ENCODE measurements at places on chromosomes 1 and 21.

GRCh38 chr1:44464361-44464760 lies 59.3 kb downstream of the RNF220 start:
- DNase-seq: no peak

DNA sequence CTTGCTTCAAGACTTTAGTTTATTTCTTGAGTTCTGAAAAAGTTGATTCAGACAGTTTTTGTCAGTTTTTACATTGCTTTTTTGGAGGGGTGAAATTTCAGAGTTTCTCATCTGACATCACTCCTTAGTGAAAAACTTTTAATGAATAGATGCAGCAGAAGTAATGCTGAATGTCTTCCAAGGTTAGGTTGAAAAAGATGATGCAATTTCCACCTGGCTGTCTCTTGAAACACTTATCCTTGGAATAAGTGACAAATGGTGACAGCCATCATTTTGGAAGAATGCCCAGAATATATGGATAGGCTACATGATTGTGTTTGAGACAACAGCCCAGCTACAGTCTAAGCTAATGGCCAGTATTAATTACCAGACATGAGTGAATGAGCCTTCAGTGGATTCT lies 140.8 kb downstream of the ZNF644 start:
- DNase-seq: no peak

GRCh38 chr1:113846391-113847035 lies 25.0 kb downstream of the PTPN22 start:
- no peak for DNase-seq

DNA sequence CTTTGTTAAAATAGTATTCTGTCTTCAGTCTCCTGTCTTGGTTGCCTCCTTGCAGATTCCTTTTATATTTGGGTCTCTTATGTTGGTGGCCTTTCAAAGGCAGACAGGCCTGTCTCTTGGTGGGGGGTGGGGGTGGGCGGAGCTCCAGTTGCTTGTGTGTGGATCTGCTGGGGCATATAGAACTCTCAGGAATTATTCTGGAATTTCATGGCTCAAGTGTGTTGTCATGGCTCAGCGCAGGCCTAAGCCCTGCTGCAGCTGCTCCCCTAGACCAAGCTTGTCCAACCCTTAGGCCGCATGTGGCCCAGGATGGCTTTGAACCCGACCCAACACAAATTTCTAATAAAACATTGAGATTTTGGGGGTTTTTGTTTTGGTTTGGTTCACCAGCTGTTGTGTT lies 8.0 kb downstream of the C1orf35 start:
- DNase-seq: no peak

GRCh38 chr21:42301371-42302075 lies 13.7 kb downstream of the TFF3 start:
- DNase-seq: no peak

- no peak for DNase-seq
These were observed 20.7 kb upstream of the KIF1B start for GRCh38 chr1:10189659-10190058.

Measured in hindlimb muscle (tissue), 1 donor.